Kidney (tissue), 22 donors: ENCODE measurements at places on chromosomes 3 and 15. TPM values are rescaled to one million over a fixed set of nuclear protein-coding genes. Genes with fewer than 3 reads are reported as not detected.
A peak's percentile ranks its signal among the peaks of the same experiment; 100 is the strongest.

Gene IL17RD
- 18.9 TPM for total RNA-seq

GRCh38 chr3:138347960-138348753 is at the start of gene MRAS:
TSS of gene MRAS (plus strand) at chr3:138348579. CDS start at chr3:138372884, 24,305 bp downstream.
- peak; percentile 94 for DNase-seq

Gene TNFAIP8L3
- 8.9 TPM for total RNA-seq

DNA sequence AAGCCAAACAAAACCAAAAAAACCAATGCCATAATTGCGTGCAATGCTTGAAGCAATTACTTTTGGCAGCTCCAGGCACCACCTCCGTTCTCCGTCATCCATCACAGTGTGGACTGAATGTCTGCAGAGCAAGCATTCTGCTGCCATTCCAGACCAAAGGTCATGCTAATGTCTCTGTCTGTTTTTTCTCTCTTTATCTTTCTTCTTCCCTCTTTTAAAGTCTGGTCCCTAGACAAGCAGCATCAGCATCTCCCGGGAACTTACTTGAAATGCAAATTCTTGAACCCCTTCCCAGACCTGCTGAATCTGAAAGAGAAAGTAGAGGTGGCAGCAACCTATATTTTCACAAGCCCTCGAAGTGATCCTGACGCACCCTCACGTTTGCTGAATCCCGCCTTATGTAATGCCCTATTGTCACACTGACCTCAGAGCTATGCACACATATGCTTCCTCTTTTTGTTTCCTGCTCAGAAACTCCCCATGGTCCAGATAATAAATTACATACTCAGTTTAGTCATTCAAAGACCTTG is 297.3 kb upstream of the PROK2 start:
- DNase-seq: no peak

Gene ACOX2
- 18.6 TPM for total RNA-seq

Gene LMCD1
- 65.4 TPM for total RNA-seq

Gene TUSC7
- not detected for total RNA-seq

Gene EPHB3
- 1.4 TPM for total RNA-seq

DNA sequence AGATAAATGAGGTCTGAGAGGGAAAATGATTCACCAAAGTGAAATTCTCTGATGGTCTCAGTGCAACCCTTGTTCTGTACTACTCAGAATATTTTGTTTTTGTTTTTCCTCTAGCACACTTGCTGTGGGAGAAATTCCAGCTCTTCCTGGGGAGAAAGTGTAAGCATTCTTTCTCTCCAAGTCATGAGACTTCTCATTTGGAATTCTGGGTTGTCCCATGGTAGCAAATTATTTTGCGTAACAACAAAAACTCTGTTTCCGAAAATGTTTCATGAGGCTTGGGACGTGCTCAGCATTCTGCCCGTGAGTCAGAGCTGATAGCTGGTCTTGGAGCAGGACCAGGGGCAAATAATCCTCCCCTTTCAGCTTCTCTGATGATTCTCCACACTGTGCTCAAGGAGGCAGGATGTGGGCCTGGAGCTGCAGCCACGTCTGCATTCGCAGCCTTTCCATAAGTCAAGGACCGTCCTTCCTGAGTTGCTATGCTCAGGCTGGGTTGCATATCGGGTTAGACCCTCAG is 70.3 kb downstream of the SENP2 start:
- DNase-seq: no peak
